SK-N-SH treated with all-trans-retinoic acid at 6 μM for 48 hours (cell line): ENCODE measurements at places on chromosomes 12 and 14.

- ATAC-seq, result no peak
Observed at GRCh38 chr12:127127897-127128296, 1139.1 kb upstream of the TMEM132C start.

- ATAC-seq, result peak; percentile 67
Observed at GRCh38 chr12:113862590-113863454, 103.3 kb downstream of the RBM19 start.

GRCh38 chr12:89451841-89452251, 72.8 kb downstream of the GALNT4 start:
- peak; percentile 27 for ATAC-seq

GRCh38 chr12:75553398-75553797, 42.0 kb upstream of the KRR1 start:
- peak; percentile 45 for ATAC-seq

GRCh38 chr14:63039866-63040265, 5.4 kb downstream of the KCNH5 start:
- peak; percentile 68 for ATAC-seq

DNA sequence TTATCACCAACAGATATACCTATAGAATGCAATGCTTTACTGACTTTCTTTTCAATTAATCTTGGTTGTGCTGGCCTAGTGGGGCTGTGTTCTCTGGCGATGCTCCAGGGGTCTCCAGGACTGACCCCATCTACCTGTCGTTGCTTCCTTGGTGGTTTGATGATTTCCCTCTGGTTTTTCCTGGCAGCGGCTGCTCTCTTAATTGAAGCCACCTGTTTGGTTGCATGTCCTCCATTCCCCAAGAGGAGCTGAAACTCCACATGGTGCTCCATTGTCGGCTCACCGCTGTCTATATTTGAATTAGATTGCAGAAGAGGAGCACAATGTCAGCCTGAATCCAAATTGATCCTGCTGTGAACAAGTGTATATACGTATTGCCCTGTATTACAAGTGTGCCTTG, 7.1 kb upstream of the IFNG-AS1 start:
- ATAC-seq, result peak; percentile 57

DNA sequence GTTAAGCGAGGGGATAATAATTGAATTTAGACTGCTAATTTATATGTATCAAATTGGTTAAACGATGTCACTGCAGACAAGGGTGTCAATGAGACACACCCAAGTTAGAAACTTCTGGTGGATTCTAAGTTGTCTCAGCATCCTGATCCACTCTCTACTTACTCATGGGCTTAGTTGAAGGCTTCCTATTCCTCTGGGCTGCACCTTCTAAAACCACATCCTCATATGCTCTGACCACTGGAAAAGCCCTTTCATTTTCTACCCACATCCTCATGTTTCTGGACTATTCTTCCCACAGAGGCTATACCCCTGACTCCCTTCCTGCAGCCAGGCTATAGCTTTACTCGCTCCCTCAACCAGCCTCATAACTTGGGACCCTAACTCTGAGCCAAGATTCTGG, 493.8 kb downstream of the VRK1 start:
- no peak for ATAC-seq

DNA sequence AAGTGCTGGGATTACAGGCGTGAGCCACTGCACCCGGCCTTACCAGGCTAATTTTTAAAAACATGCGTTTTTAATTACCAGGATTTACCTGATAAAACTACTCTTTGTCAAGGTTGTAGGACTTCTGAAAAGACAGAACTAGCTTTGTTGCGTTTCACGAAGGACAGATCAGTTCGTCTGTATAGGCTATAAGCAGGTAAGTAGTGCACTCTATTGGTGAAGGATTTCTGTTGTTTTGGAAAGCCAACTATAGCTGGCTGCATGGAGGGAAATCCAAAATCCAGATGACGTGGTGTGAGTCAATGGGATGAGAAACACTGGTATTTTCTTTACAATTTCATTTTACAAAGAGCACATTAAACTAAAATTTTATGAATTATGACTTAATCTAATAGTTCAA, 14.6 kb downstream of the GNPNAT1 start:
- no peak for ATAC-seq
